ENCODE measurements at places on chromosomes 5 and 9.

GRCh38 chr5:27450607-27451006 is 412.2 kb upstream of the CDH9 start:
- no peak for DNase-seq

- DNase-seq = peak; percentile 83
These were observed 12.6 kb upstream of the TCF7 start for GRCh38 chr5:134101686-134102439.

GRCh38 chr5:145685417-145685816 is 149.7 kb downstream of the PRELID2 start:
- DNase-seq = no peak

DNA sequence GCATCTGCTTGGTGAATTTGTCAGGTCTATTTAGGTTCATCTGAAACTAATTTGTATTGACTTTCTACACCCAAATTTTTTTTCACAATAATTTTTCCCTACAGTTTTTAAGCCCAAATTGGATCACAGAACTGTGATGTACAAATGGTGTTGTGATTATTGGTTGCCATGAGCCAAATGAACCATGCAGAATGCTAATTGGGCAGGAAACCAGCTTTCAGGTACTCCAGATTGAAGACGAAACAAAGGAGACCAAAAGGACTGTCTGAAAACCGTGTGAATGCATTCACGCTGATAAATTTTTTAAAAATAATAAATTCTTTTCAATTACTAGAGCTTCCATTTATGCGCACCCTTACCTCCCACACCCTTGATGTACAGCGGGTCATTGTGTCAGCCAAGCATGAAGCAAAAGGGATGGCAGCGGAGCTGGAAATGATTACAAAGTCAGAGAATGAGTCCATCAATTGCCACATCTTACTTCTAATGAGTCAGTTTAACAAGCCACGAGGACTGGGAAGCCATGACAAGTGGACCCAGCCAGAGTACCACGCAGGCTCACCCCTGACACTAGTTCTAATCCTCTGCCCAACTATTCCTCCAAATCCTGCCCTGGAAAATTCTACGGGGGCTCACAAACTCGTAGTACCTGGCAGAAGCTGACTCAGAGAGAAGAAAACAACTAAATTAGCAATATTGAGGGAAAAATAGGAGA is 66.5 kb downstream of the SEMA6A start:
- DNase-seq = no peak

- DNase-seq = no peak
These were observed 27.5 kb downstream of the SLC46A2 start for GRCh38 chr9:112863214-112863613.
